ENCODE measurements at places on chromosomes 2 and 18.

DNA sequence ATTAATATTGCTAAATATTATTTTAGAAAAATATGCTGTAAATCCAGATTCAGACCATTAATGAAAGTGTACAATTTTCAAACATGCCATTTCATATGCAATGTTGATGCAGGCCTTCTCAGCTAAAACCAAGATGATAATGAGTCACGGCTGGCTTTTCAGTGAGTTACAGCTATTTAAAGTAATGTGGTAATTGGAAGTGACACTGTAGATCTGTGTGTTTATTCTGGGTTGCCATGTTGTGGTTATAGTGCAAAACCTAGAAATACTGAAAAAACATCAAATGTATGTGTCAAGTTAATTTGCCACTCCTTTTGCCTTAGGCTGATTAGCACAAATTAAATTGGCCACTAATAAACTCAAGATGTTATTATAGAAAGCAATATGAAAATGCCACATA is 506.6 kb downstream of the ERBB4 start:
- DNase-seq: peak; percentile 69

- DNase-seq: no peak
Observed at GRCh38 chr2:193303464-193303863, 1108.7 kb upstream of the TMEFF2 start.

DNA sequence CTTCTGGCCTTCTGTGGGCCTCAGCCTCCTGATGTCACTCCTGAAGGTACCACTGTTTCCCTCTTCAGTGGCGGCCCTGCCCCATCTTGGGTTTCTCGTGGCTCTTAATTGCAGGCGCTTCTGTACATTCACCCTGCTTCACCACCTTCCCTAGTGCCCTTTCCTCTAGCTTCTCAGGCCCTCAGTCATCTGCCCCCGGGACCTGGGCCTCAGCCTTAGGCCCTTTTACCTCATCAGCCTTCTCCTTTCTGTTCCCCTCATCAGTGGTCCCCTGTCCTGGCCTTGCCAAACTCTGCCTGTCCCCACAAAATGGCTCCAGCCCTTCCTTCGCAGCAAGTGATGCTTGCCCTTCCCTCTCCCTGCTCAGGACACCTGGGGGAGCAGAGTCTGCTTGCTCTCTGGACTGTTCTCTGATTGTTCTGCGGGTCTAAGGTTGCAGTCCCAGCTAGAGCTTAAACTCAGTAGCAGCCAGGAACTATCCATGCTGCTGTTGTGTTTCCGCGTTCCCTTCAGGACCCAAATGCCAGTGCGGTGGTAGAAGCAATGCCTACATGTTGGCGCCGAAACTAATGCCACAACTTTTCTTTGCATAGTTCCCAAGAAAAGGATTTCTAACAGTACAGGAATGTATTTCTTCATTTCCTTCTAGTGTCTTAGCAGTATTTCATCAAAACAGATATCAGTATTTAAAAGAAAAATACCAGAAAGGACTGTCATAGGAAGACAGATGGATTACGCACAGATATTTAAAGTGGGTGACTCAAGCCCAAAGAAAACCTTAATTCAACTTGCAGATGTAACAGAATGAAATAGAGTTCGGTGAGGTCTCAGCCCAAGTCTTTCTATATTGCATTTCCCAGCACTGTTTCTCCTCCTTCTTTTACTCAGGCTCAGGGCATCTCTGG is 7.5 kb downstream of the ASB1 start:
- no peak for DNase-seq

GRCh38 chr18:57333940-57334339 is 18.4 kb upstream of the ST8SIA3 start:
- DNase-seq: no peak

GRCh38 chr2:12819103-12819475 is 102.4 kb downstream of the TRIB2 start:
- DNase-seq: peak; percentile 92

- DNase-seq: no peak
Observed at GRCh38 chr18:80244956-80245730, 2.2 kb downstream of the PARD6G start.

DNA sequence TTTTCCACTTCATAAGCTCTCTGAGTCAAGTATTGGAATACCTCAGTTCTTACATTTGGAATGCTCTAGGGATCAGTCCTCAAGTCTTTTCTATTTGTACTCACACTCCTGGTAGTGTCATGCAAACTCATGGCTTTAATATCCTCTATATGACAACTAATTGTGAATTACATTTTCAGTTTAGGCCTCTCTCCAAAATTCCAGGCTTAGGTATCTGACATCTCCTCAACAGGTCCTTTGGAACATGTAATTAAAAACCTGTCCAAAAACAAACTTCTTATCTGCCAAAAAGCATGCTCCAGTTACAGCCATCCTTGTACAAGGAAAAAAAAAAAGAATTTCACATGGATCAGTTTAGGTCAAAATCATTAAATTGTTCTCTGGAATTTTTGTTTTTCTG is 1336.2 kb upstream of the NRXN1 start:
- DNase-seq: no peak

GRCh38 chr18:59279722-59280121 is 6.5 kb upstream of the RAX start:
- DNase-seq: no peak

GRCh38 chr2:21748501-21748900 is 624.7 kb downstream of the TDRD15 start:
- DNase-seq: no peak

DNA sequence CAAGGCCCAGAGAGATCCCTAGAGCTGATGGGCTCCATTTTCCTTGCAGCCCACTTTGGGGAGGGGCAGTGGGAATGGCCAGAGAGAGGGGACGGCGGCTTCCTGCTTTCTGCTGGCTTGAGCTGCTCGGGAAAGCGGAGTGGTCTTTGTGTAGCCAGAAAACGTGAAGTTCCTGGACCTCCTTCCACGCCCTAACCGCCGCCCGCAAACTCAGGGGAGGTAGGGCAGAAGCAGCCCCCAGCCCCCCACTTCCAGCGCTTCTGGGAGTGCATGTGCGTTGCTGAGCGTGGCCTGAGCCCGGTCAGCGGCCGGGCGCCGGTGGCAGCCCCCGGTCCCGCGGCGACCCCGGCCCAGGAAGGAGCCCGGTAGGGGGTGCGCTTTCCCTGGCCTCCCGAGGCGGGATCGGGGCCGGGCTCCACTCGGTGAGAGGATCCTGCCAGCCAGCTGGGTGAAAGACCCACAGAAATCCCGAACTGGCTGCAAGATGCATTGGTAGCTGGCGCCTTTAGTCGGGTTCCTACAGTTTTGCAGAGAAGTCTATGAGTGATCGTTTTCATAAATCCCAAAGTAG is 25.3 kb upstream of the BOD1L2 start:
- DNase-seq: no peak

DNA sequence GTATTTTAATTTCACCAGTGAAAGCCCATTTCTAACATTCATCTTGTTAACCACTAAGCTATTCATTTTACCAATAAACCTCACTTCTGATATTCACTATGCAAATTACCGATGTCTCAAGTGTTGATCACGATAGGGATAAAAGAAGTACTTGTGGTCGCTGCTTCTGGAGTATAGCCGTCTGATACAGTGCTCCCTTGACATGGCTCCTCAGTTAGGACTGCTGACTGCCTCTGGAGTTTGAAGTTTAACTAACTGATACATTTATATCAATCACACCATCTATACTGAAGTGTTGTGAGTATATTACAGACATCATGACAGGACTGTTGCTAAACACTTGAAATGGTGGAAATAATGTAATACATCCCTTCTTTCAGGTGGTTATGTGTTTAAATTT is 95.6 kb downstream of the EHBP1 start:
- no peak for DNase-seq

GRCh38 chr2:110865188-110865587 is 132.8 kb downstream of the ACOXL start:
- no peak for DNase-seq

GRCh38 chr2:129797489-129798300 is 181.8 kb upstream of the RAB6C start:
- DNase-seq: no peak

DNA sequence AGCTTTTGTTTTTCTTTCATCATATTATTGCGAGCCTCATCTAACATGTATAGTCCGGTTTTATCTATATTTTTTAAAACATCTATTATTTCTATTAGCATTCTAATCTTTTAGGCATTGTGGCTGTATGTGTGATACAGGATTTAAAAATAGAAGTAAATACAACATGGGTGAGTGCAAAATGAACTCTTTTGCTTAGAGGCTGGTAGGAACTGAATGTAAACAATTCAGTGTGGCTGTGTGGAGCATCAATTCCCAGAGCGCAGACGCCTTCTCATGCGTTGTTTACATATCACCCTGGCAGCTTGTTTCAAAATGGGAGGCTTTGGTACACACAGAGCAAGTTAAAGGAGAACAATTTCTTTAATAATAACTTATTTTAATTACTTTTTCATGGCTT is 836 bp downstream of the DTNA start:
- DNase-seq: peak; percentile 66

DNA sequence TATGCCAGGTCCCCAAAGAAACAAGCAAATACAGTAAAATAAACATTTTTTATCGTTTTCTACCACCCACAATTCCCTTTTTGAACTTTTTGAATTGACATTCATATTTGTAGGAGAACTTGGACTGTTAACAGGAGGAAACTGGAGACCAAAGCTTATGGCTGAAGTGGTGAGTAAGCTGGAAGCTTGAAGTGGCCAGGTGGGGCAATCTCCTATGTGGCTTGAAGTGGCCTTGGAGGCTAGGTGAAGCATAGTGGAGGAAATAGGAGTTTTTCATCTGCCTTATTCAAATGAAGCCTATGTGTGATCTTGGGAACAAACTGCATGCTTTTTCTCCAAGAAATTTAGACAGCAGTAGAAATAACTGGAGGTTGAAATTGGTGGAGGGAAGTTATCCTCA is 962.9 kb upstream of the FANCL start:
- DNase-seq: no peak

DNA sequence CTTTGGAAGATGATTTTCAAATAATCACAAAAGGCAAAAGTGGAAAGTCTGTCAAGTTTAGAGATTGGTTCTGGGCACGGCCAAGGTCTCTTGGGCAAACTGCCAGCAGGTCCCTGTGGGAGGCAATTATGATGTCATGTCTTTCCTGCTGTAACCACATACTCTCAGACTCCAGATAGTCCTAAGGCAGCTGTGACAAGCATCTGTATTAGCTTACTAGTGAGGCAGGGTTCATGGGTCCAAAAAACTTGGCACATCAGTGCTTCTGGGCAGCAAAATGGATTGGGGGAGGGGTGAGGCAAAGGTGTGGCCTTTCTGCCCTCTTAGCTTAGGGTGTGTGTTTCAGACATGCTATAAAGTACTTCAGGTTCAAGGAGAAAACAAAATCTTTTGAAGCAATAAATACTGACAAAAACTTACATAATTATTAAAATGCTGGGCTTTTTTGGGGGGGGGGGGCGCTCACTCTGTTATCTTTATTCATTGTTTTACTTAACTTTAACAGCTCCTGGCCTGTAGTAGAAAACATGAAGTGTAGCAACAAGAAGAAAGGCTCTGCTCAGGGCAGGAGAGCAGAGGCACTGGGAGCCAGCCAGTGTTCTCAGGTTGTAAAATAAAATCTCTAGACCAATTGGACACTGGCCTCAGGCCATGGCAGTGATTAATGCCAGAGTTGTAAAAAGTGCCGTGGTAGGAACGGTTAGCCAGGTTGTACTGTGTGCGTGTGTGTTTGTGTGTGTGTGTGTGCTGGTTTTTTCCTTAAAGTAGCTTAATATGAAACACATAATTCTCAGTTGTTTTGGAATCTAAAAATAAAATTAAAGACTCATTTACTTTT is 14.3 kb upstream of the TANC1 start:
- DNase-seq: peak; percentile 93

- peak; percentile 13 for DNase-seq
Observed at GRCh38 chr2:204329532-204329931, 215.7 kb upstream of the PARD3B start.

DNA sequence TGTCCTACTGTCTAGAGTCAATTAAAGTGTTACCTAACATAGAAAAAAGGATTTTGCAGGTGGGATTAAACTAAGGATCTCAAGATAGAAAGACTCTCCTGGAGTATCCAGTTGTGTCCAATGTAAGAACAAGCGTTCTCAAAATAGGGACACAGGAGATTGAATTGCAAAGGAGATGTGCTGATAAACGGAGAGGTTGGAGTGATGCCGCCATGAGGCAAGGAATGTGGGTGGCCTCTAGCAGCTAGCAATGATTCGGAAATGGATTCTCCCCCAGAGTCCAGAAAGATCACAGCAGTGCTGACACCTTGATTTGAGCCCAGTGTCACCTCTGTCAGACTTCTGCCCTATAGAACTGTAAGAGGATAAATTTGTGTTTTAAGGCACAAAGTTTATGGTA is 24.1 kb upstream of the IL1RN start:
- no peak for DNase-seq

- DNase-seq: no peak
Observed at GRCh38 chr2:19752500-19752899, 149.3 kb downstream of the TTC32 start.

DNA sequence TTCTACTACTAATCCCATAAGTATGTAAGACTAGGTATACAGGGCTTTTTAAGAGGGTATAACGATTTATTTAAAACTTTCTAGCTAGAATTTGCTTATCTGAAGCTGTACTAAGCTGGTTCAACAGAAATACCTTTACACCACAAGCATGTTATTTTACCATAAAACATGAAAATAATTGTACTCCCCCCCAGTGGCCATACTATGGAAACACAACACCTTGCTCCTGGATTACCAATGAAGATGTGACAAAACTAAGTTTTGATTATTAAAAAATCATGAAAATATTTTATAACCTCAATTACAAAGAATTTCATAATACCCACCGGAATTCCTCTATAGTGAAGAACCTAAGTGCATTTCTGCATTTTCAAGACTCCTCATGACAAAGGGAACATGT is 27.3 kb downstream of the LPIN2 start:
- DNase-seq: no peak

- DNase-seq: peak; percentile 15
Observed at GRCh38 chr2:85353876-85354285, 447 bp downstream of the RETSAT start.

DNA sequence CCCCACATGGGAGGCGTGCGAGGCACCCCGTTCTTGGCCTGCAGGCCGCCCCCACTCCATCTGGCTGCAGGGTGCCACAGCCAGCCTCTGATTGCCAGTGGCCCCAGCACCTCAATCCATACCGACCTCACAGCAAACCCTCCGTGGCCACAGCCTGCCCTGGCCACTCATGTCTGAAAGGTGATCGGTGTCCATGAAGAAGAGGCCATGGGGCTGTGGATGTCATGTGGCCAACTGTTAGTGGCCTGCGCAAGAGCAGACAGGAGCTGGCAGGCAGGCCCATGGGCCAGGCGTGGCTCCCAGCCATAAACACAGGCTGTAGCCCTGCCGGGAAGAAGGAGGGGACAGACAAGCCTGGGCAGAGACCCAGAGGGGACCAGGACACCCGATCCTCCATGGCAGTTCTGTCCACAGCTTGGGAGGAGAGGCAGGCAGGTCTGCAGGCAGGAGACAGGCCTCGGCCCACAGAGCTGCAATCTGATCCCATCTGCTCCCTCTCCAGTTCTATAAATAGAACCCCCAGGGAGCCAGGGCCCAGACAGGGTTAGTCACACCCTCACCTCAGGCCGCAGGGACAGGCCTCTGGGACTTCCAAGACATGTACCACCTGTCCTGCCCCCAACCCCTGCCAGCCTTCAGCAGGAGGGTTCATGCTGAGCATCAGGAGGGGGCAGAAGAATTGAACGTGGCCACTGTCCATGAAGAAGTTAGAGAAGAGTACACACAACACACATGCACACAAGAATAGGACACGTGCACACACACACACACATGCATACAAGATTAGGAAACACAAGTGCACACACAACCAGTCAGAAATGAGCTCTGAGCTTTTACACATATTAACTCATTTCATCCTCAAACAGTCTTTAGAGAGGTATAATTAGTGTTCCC is 16.9 kb downstream of the STEAP3 start:
- peak; percentile 33 for DNase-seq

GRCh38 chr2:112483042-112483473 is 1.1 kb downstream of the TTL start:
- peak; percentile 67 for DNase-seq

GRCh38 chr2:26639685-26640243 is 1.4 kb downstream of the CIB4 start:
- no peak for DNase-seq
